ENCODE measurements at places on chromosomes 11 and 22.

- DNase-seq = no peak
Observed at GRCh38 chr22:24443668-24444067, 16.3 kb downstream of the ADORA2A start.

DNA sequence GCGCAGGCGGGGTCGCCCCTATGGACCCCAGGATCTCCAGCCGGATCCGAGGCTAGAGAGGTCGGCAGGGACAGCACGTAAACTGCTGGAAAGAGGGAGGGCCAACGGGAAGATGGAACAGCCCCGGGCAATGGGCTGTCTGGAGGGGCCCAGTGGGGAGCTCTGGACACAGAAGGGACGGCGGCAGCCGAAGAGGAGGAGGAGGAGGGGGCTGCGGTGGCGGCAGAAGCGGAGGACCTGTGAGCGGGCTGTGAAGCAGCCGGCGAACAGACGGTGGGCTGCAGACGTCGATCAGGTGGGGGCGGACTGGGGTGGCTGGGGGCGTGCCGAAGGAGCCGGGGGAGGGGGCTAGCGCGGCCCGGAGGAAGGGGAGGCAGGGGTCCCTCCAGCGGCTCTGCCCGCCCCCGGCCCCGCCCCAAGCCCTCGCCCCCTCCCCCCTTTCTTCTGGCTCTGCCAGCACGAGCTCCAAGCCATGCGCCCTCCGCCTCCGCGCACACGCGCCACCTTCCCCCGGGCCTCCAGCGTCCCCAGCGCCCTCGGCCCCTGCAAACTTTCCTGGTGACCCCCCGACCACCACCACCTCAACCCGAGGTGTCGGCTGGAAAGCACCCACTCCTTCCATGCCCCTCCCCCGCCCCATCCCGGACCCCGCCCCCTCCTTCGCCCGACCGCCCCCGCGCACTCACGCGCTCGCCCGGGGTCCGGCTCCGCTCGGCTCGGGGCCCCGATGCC, 432 bp downstream of the TNKS1BP1 start:
- no peak for DNase-seq

- DNase-seq = no peak
Observed at GRCh38 chr11:10181811-10182210, 112.2 kb downstream of the SBF2 start.

GRCh38 chr22:29689880-29690213, 30.0 kb upstream of the CABP7 start:
- DNase-seq = no peak

- DNase-seq = no peak
Observed at GRCh38 chr22:29014773-29015172, 46.9 kb downstream of the C22orf31 start.

DNA sequence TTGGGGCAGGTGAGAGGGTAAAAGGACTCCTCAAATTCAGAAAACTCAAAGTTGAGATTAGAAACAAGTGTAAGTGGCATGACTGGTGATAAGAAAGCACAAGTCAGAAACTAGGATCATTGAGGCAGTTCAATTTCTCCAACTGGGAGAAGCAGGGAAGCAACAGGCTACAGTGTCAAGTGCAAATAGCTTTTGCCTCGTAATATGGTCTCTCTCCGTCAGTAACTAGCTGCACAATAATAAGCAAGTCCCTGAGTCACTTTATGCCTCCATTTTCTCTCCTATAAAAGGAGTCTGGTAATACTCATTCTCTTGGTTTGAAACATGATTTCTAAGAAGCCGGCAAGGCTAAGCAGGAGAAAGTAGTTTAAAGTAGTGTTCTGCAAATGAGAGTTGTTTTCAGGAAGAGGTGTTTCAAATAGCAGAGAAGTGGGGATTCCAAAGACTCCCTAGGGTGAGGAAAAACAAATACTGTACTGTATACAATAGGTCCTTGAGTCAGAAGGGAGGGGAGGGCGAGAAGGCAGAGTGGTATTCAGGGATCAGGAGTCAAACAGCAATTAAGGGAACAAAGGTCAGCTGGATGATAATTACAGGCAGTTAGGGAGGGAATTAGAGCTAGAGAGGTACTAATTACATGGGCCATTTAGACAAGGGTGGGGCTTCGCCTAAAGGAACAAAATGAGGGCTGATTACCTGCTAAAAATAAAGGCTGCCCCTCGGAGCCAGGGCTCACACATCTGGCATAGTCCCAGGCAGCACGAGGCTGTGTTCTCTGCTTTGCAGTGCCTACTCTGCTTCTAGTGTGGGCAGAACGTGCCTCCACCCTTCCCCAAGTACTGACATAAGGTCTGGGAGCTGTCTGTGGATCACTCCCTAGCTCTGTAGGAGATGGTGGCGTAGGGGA, 96.0 kb upstream of the BDNF start:
- no peak for DNase-seq

- no peak for DNase-seq
Observed at GRCh38 chr11:69427337-69427736, 54.1 kb upstream of the LINC01488 start.

DNA sequence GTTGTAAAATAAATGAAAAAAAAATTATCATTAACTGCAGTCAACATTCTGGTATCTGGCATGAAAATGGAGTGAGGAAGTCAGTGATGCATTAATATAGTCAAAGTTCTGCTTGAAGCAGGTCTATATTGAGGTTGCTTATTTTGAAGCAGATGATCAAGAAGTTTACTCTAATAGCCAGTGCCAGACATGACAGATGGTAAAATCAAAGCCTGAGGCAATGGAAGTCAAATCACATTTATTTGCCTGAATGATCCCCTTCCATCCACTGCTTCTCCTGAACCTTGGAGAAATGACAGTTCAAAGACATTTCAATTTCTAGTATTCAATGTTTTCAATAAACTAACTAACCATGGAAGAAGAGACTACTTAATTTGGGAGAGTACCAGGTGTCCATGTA, 430.0 kb downstream of the FAM181B start:
- no peak for DNase-seq

- DNase-seq = no peak
Observed at GRCh38 chr22:24506802-24507438, 11.8 kb downstream of the UPB1 start.

GRCh38 chr11:72233056-72233772, 8.6 kb downstream of the INPPL1 start:
- no peak for DNase-seq

- DNase-seq = no peak
Observed at GRCh38 chr11:121762820-121763219, 310.1 kb upstream of the SORL1-AS1 start.

DNA sequence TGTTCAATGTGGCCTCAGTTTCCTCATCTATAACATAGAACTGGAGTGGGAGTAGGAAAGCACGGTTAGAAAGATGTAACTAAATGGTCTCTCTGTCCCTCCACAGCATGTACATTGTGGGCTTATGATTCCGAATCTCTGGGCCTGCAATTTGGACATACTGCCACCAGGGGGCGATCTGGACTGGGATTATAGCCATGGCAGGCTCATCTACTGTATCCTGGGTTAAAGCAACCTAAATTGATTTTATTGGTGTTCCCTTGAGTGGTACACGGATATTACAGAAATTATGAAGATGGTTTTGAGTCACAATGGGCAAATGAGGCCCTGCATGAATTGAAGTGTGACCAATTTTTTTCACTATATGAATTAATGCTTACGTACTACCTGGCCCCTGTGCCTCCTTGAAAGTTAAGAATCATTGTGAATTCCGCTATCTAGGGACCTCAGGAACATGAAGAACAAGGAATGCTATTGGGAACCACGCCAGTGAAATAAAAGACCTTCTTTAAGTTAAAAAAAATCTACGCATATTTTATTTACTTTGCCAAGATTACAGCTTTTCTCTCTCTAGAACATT, 32.9 kb downstream of the TST start:
- DNase-seq = no peak

GRCh38 chr22:49186762-49187161, 640.9 kb downstream of the BRD1 start:
- no peak for DNase-seq

DNA sequence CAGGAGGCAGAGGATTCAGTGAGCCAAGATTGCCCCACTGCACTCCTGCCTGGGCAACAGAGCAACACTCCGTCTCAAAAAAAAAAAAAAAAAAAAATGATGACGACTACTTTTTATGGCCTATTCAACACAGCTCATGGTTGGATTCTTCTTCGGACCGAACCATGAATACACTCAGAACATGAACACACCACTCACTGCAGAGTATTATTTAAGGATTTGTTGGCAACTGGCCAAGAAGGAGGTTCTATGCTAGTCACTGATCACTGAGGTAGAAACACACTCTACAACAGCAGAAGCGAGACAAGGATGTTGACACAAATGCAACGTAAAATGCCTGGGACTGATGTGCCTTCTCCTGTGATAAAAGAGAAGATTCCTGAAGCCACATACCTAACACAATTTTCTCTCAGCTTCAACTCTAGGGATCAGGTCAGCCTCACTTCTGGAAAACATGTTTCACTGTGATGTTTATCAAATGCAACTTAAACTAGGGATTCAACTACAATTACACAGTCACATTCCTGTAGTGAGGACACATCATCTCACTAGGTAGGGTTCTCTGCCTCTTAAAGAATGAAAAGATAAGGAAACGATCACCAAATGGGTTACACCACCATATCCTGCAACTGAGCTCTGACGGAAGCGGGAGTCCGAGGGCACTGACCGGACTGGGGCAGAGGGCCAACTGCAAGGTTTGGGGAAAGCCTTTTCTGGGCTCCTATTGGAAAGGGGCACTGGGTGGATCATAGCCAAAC, 82.5 kb downstream of the SGSM3 start:
- DNase-seq = no peak

- DNase-seq = no peak
Observed at GRCh38 chr11:130865774-130866114, 50.5 kb downstream of the SNX19 start.

- DNase-seq = no peak
Observed at GRCh38 chr11:14118072-14118471, 155.5 kb downstream of the SPON1 start.

DNA sequence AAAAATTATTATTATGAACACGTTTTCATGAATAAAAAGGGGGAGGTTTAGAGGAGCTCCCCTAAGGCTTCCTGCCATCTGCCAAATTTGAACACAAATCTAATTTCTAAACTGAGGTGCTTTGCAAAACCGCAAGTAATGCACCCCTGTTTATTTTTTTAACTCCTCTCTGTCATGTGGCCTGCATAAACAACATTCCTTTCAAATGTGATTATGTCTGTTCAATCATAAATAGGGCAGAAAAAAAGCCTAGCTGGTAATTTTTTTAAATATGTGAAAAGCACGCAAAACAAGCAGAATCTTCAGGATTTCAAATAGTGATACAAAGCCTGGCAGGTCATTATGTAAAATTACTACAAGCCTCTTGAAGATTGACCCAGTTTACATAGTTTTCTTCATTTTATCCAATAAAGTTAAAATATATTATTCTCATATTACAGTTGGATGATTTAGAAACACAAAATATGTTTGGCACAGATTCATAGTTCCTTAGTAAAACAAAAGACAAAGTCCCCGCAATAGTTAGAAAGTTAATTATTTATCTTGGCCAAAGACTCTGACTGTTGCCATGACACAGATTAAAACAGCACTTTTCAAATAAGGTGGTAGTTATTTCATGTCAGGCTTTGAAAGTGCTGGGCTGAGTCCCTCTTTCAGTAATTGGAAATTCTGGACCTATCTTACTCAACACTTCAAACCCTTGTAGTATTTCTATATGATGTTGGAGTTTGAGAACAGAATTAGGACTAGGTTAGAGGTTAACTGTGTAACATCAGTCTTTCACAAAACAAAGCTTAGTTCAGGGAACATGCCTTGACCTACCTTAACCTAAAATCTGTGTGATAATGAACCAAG, 200.3 kb upstream of the MPPED2 start:
- DNase-seq = no peak

DNA sequence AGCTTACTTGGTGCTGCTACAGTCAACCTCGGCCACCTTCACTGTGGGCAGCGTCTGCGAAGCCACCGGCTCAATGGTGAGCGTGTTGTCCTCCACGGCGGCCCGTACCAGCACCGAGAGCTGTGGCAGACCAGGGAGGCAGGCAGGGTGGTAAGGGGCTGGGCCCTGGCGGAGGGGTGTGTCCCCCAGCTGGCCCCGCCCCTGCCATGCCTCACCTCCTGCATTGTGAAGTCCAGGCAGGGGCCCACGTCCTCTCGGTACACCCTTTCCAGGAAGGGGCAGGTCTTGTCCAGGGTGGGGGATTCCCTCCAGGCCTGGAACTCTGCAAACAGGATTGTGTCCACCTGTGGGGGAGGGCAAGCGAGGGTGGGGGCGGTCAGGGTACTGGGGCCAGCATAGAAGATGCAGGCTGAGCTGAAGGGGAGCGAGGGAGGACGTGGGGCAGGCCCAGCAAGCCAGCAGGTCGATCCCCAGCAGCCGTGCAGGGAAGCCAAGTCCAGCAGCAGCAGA, 12.8 kb downstream of the RAB3IL1 start:
- DNase-seq = no peak
